Type B pancreatic cell (in vitro differentiated cells): ENCODE measurements at places on chromosomes 13 and 19. TPM values are rescaled to one million over a fixed set of nuclear protein-coding genes. Genes with fewer than 3 reads are reported as not detected.

GRCh38 chr13:33250609-33251008, 34.9 kb downstream of the STARD13 start:
- H3K4me3 ChIP-seq: no peak overlapping the region
- H3K27ac ChIP-seq: no peak overlapping the region
- no peak for DNase-seq
- no peaks in the 10 kb centered on the region for H3K27me3 ChIP-seq
- H3K36me3 ChIP-seq: peaks cover 9% of the 10 kb centered on the region
- H3K4me1 ChIP-seq: peaks cover 9% of the 10 kb centered on the region

- no peak overlapping the region for H3K27ac ChIP-seq
- H3K36me3 ChIP-seq: no peaks in the 10 kb centered on the region
- H3K4me1 ChIP-seq: peaks cover 32% of the 10 kb centered on the region
- H3K27me3 ChIP-seq: no peaks in the 10 kb centered on the region
- H3K4me3 ChIP-seq: no peak overlapping the region
- no peak for DNase-seq
Measured at GRCh38 chr19:46931202-46931601, 70.4 kb downstream of the ARHGAP35 start.

The MUC16 gene
- total RNA-seq: 119 and 342 TPM in 2 replicates

DNA sequence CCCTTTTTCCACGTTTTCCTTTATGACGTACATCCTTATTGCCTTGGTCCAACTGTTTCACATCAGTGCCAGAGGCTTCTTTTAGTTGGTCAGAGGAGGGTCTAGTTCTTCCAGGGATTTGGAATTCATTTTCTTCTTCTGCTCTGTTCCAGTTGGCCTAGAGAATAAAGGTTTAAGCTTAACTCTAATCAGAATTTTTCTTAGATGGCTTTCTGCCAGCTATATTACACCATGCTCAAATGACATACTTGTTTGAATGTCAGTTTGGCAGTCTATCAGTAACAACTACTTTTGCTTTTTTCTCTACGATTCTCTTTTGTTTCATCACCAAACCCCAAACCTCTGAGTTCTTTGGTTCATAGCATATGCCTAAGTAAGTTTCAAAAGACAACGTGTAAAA, 16.8 kb downstream of the SPART start:
- H3K27ac ChIP-seq: no peak overlapping the region
- no peak for DNase-seq
- H3K4me1 ChIP-seq: peaks cover 13% of the 10 kb centered on the region
- H3K27me3 ChIP-seq: no peaks in the 10 kb centered on the region

DNA sequence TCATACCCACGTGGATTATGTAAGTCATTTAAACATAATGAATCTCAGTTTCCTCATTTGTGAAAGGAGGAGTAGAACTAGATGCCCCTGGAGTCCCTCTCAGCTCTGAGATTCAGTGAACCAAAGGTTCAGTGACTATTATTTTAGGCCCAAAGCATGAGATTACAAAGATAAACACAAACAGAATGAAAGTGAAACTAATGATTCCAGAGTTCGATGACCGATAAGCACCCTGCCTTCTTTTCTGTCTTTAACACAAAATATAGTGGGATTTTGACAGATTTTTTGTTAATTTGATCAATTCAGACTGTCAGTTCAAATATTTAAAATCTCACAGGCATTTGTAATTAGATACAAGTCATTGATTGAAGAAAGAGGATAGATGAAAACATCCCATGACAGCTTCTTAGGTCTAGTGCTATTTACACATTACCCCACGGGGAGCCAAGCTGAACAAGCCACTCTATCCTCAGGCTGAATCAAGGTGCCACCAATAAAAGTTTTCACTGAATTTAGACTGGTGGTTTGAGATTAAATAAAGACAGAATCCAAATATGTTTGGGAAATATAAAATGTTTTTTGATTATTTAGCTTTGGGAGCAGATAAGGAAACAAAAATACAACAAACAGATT, 64.6 kb upstream of the RAP2A start:
- H3K27ac ChIP-seq: peak overlapping the region; percentile 50
- H3K27me3 ChIP-seq: no peaks in the 10 kb centered on the region
- H3K4me3 ChIP-seq: no peak overlapping the region

DNA sequence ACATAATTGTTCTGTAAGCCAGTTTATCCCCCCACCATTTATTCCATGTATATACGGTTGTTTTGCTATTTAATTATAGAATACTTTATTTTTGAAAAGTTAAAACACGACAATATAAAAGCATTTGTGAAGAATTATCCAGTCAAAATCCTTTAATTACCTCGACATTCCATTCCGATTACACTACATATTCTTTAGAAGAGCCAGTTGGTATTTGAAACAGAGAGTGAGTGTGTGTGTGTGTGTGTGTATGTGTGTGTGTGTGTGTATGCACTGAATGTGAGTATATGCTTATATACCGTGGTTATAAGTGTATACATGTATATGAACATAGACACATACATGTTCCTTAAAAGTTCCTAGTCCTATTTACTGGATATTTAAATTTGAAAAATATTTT, 87.8 kb upstream of the KLF5 start:
- H3K4me3 ChIP-seq: no peak overlapping the region
- DNase-seq: no peak
- H3K27ac ChIP-seq: no peak overlapping the region

DNA sequence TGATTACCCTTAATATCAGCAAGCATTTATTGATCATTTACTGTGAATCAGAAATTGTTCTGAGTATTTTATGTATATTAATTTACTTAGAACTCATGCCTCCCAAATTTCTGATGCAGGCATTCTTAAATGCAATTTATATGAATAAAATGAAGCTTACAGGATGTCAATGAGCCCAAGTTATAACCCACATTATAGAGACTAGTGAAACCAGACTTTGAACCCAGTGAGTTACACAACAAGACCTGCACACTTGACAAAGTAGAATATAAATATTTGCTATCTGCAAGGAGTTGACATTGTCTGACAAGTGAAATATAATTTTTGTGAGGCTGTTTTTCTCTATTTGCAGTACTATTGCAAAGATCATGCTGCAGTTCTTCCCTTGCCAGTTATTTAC, 656.0 kb downstream of the GPC5 start:
- H3K4me3 ChIP-seq: no peak overlapping the region
- H3K27me3 ChIP-seq: no peaks in the 10 kb centered on the region
- no peaks in the 10 kb centered on the region for H3K36me3 ChIP-seq
- H3K27ac ChIP-seq: no peak overlapping the region
- no peak for DNase-seq

The CATSPERD gene
- total RNA-seq: 0.41 TPM in 1 of 2 replicates, not detected in the other

DNA sequence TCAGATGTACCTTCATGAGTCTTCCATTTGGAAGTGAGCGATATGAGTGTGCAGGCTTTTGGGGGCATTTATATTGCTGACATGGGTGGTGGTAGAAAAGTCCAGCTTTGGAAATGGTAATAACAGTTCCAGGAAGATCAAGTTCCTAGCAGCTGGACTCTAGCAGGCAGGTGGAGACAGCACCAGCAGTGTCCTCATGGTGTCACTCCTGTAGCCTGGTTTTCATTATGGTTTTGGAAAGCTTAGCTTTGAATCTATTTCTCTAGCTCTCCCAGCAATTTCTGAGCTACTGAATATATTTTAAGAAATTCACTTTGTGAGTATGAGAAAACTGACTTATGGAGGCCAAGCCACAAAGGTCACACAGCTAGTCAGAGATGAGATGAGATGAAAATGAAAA, 523.2 kb upstream of the HTR2A start:
- H3K27ac ChIP-seq: no peak overlapping the region
- no peaks in the 10 kb centered on the region for H3K36me3 ChIP-seq
- no peak overlapping the region for H3K4me3 ChIP-seq
- no peaks in the 10 kb centered on the region for H3K4me1 ChIP-seq
- no peak for DNase-seq

DNA sequence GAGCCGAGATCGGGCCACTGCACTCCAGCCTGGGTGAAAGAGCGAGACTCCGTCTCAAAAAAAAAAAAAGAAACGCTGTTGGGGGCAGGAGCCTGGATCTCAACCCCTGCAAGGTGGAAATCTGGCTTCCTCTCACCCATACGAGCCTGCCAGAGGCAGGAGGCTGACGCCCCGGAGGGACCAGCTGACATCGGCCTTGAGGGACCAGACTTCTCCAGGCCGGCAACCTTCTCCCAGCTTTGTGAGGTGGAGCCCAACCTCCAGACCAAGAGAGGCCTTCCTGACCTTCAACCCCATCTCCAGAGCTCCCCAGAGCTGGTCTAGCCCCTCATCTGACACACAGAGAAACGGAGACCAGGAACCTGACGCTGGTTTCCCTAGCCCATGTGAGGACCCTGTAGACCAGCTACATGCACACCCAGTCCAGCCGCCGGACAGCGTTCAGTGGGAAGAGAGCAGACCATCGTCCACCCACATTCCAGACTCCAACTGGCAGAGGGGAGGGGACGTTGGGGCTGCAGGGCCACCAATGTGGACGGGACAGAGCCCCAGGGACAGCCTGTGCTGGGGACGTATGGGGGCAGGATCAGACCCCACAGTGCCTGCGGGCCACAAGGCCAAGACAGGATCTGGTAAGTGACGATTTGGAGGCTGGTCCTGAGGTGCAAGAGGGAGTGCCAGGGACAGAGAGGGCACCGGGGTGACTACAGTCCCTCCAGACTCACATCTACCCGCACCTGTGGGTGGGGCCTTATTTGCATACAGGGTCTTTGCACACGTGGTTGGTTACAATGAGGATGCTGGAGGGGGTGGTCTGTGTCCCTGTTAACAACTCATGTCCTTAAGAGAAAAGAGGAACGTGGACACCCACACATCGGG, 11.4 kb downstream of the SBNO2 start:
- no peaks in the 10 kb centered on the region for H3K27me3 ChIP-seq
- H3K4me3 ChIP-seq: no peak overlapping the region
- no peak for DNase-seq
- H3K36me3 ChIP-seq: no peaks in the 10 kb centered on the region
- H3K4me1 ChIP-seq: peaks cover 4% of the 10 kb centered on the region
- H3K27ac ChIP-seq: no peak overlapping the region

- no peak overlapping the region for H3K27ac ChIP-seq
- no peak for DNase-seq
- peaks cover 5% of the 10 kb centered on the region for H3K36me3 ChIP-seq
- H3K4me1 ChIP-seq: no peaks in the 10 kb centered on the region
- H3K4me3 ChIP-seq: no peak overlapping the region
Measured at GRCh38 chr19:45306518-45307027, 16.1 kb downstream of the CKM start.

GRCh38 chr13:113855012-113855921, 8.6 kb downstream of the GAS6 start:
- H3K4me3 ChIP-seq: no peak overlapping the region
- DNase-seq: peak; percentile 48
- peaks cover 14% of the 10 kb centered on the region for H3K4me1 ChIP-seq
- no peak overlapping the region for H3K27ac ChIP-seq
- H3K27me3 ChIP-seq: peaks cover under 1% of the 10 kb centered on the region

GRCh38 chr19:30393046-30393445, 20.9 kb downstream of the ZNF536 start:
- no peaks in the 10 kb centered on the region for H3K36me3 ChIP-seq
- no peak overlapping the region for H3K27ac ChIP-seq
- no peak overlapping the region for H3K4me3 ChIP-seq
- H3K4me1 ChIP-seq: peaks cover 7% of the 10 kb centered on the region
- peaks cover 58% of the 10 kb centered on the region for H3K27me3 ChIP-seq

DNA sequence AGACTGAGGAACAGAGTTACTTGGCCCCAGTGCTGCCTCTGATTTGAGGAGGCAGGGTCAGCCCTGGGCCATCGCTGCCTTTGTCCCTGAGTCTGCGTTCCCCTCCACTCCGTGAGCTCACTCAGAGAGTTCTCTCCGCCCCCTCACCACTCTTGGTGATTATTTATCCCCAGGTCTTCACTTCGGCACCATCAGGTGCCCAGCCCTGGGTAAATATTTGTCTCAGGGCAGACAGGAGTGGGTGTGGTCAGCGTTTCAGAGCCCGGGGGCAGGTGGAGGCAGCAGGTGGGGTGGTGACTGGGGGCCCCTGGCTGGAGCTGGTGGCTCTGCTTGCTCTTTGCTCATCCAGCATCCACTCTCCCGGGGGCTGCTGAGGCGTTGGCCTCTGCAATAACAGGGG, 20.6 kb downstream of the PPP1R37 start:
- H3K27ac ChIP-seq: peak overlapping the region; percentile 90
- no peaks in the 10 kb centered on the region for H3K36me3 ChIP-seq
- peaks cover 16% of the 10 kb centered on the region for H3K4me1 ChIP-seq
- H3K27me3 ChIP-seq: no peaks in the 10 kb centered on the region
- H3K4me3 ChIP-seq: peak overlapping the region; percentile 62

DNA sequence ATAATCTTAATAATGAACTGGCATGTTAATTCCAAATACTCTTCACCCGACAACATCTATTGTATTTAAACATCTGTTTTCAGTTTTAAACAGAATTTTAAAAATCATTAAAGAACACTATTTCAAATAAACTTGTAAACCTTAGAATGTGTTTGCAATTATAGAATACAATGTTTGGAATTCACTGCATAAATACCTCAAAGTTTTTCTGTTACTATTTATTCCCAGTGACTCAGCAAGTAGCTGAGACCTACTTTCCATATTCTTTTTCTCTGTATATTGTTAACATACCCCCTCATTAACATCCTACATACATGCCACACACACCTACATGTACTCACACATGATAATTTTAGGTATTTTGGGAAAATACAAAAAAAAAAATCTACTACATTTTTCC, 1134.3 kb downstream of the SLITRK1 start:
- H3K36me3 ChIP-seq: no peaks in the 10 kb centered on the region
- no peak overlapping the region for H3K4me3 ChIP-seq
- no peak overlapping the region for H3K27ac ChIP-seq
- H3K4me1 ChIP-seq: no peaks in the 10 kb centered on the region

GRCh38 chr19:28610731-28611130, 602.2 kb downstream of the UQCRFS1 start:
- H3K36me3 ChIP-seq: no peaks in the 10 kb centered on the region
- H3K4me1 ChIP-seq: no peaks in the 10 kb centered on the region
- H3K27me3 ChIP-seq: no peaks in the 10 kb centered on the region
- H3K4me3 ChIP-seq: no peak overlapping the region
- no peak overlapping the region for H3K27ac ChIP-seq

GRCh38 chr19:32876919-32877285, 7.3 kb upstream of the SLC7A9 start:
- no peaks in the 10 kb centered on the region for H3K27me3 ChIP-seq
- peak; percentile 36 for DNase-seq
- no peak overlapping the region for H3K4me3 ChIP-seq
- H3K4me1 ChIP-seq: no peaks in the 10 kb centered on the region
- H3K27ac ChIP-seq: no peak overlapping the region
- peaks cover 6% of the 10 kb centered on the region for H3K36me3 ChIP-seq

DNA sequence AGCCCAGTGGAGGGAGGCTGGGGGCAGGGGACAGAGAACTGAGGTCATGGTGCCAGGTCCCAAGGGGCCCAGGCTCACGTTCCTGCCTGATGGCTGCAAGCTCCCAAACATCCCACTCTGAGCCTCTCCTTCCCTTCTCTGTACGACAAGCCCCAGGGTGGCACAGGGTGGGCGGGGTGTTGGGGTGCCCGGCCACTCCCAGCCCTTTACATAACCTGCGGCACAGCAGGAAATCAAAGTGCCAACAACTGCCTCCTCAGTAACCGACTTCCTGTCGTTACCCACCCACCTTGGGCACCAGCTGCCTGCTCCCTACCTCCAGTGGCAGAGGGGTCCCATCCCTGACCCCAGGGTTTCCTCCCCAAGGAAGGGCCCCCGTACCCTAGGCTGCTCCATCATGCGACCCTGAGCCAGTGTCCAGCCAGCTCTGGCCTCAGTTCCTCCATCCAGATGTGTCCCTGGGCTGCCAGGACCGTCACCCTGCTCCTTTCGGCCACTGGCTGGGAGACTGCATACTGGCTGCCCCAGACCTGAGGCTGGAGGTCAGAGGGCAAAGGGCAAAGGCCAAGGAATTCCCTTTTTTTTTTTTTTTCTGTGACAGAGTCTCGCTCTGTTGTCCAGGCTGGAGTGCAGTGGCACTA, 27.7 kb upstream of the NFIC start:
- DNase-seq: no peak
- no peaks in the 10 kb centered on the region for H3K4me1 ChIP-seq
- H3K27me3 ChIP-seq: peaks cover 25% of the 10 kb centered on the region
- no peaks in the 10 kb centered on the region for H3K36me3 ChIP-seq
